ENCODE measurements at places on chromosomes 4 and X. TPM values are rescaled to one million over a fixed set of nuclear protein-coding genes. Genes with fewer than 3 reads are reported as not detected.

AFP gene
- not detected for total RNA-seq

GRPEL1 gene
- 20.3 TPM for total RNA-seq

GRCh38 chrX:123807835-123808416, 51.9 kb upstream of the XIAP start:
- no peaks in the 10 kb centered on the region for H3K36me3 ChIP-seq
- H3K27me3 ChIP-seq = no peaks in the 10 kb centered on the region
- H3K27ac ChIP-seq = no peak overlapping the region
- peaks cover 5% of the 10 kb centered on the region for H3K4me1 ChIP-seq

DNA sequence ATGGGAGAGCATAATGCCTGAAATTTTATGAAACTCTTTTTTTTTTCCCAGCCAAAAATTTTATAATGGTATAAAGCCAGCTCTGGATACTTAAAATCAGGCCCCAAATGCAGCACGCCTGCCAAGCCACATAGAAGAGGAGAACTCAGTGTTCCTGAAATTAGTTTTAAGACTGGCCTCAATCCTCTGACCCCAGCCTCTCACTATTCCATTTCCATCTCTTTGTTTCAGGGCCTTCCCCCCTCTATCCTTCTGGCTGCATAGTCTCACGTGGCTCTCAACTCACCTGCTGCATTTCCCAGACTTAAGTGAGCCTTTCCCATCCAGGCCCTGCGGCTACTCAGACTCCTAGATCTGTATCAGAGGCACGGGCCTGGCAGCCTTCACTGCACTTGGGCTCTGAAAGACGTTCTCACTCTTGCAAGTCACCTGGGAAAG, 5.2 kb upstream of the CBR4 start:
- peaks cover 5% of the 10 kb centered on the region for H3K4me1 ChIP-seq
- no peaks in the 10 kb centered on the region for H3K36me3 ChIP-seq
- no peak overlapping the region for H3K27ac ChIP-seq
- no peak overlapping the region for H3K4me3 ChIP-seq
- peaks cover 2% of the 10 kb centered on the region for H3K27me3 ChIP-seq
- DNase-seq = no peak

DNA sequence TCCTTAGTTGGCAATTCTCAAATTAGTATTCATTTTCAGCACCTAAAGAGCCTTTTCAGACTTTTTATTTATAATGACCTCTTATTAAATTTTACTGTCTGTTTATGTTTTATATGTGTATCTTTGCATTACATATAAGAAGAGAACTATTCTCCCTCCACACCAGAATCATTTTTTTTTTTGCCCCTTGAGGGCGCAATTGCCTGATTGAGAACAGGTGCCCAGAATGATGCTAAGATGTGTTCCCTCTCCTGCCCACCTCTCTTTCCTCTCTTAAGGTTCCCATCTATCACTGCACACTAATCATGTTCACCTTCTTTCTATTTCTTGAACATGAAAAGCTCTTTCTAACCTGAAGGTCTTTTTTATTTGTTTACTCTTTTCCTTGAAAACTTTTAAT, 44.2 kb upstream of the ADAM29 start:
- no peak for DNase-seq
- H3K36me3 ChIP-seq = no peaks in the 10 kb centered on the region
- H3K27me3 ChIP-seq = no peaks in the 10 kb centered on the region
- H3K27ac ChIP-seq = no peak overlapping the region
- no peaks in the 10 kb centered on the region for H3K4me1 ChIP-seq
- no peak overlapping the region for H3K4me3 ChIP-seq

- H3K27me3 ChIP-seq = no peaks in the 10 kb centered on the region
- H3K27ac ChIP-seq = no peak overlapping the region
- H3K4me1 ChIP-seq = peaks cover 3% of the 10 kb centered on the region
- no peaks in the 10 kb centered on the region for H3K36me3 ChIP-seq
- no peak for DNase-seq
These were observed 109.2 kb downstream of the FHDC1 start for GRCh38 chr4:153045111-153045982.

DNA sequence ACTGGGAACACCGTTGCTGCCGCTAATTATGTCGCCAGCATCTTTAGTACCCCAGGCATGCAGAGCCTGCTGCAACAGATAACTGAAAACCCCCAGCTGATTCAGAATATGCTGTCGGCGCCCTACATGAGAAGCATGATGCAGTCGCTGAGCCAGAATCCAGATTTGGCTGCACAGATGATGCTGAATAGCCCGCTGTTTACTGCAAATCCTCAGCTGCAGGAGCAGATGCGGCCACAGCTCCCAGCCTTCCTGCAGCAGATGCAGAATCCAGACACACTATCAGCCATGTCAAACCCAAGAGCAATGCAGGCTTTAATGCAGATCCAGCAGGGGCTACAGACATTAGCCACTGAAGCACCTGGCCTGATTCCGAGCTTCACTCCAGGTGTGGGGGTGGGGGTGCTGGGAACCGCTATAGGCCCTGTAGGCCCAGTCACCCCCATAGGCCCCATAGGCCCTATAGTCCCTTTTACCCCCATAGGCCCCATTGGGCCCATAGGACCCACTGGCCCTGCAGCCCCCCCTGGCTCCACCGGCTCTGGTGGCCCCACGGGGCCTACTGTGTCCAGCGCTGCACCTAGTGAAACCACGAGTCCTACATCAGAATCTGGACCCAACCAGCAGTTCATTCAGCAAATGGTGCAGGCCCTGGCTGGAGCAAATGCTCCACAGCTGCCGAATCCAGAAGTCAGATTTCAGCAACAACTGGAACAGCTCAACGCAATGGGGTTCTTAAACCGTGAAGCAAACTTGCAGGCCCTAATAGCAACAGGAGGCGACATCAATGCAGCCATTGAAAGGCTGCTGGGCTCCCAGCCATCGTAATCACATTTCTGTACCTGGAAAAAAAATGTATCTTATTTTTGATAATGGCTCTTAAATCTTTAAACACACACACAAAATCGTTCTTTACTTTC, 1.8 kb downstream of the UBQLN2 start:
- H3K36me3 ChIP-seq = no peaks in the 10 kb centered on the region
- peak overlapping the region; percentile 94 for H3K4me3 ChIP-seq
- no peak for DNase-seq
- H3K4me1 ChIP-seq = peaks cover 9% of the 10 kb centered on the region

- H3K4me1 ChIP-seq = peaks cover 18% of the 10 kb centered on the region
- H3K36me3 ChIP-seq = no peaks in the 10 kb centered on the region
- no peak overlapping the region for H3K4me3 ChIP-seq
- H3K27ac ChIP-seq = no peak overlapping the region
- peaks cover 8% of the 10 kb centered on the region for H3K27me3 ChIP-seq
- no peak for DNase-seq
These were observed 26.8 kb downstream of the PPP2R2C start for GRCh38 chr4:6445403-6446129.

- peaks cover 42% of the 10 kb centered on the region for H3K36me3 ChIP-seq
- no peak for DNase-seq
- no peak overlapping the region for H3K4me3 ChIP-seq
- H3K4me1 ChIP-seq = no peaks in the 10 kb centered on the region
These were observed 36.3 kb downstream of the PIGG start for GRCh38 chr4:535181-535923.

GRCh38 chrX:149540131-149540620, 636 bp upstream of the EOLA1 start:
- peak; percentile 82 for DNase-seq
- H3K4me3 ChIP-seq = no peak overlapping the region
- H3K4me1 ChIP-seq = peaks cover 24% of the 10 kb centered on the region
- peaks cover 8% of the 10 kb centered on the region for H3K36me3 ChIP-seq
- no peak overlapping the region for H3K27ac ChIP-seq

All from endothelial cell (in vitro differentiated cells).